CD4-positive, alpha-beta T cell (primary cell): ENCODE measurements at places on chromosomes 5 and 9.
A peak's percentile ranks its signal among the peaks of the same experiment; 100 is the strongest.

DNA sequence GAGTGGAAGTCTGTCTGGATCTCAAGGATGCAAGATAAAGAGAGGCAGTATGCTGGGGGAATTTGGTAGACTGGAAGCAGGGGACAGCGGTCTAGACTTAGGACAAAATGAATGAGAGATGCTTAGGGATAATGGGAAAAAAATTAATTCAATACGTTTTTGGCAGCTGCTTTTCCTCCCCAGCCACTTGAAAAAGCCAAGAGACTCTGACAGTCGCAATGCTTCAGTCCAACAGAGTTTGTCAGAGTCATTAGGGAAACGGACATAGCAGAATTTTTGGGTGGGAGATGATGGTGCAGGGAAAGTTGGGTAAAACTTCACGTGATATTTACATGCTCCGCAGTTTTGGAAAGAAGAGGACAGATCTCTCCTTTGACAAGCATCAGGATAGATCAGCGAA lies 129.7 kb downstream of the GOLPH3 start:
- DNase-seq: no peak

DNA sequence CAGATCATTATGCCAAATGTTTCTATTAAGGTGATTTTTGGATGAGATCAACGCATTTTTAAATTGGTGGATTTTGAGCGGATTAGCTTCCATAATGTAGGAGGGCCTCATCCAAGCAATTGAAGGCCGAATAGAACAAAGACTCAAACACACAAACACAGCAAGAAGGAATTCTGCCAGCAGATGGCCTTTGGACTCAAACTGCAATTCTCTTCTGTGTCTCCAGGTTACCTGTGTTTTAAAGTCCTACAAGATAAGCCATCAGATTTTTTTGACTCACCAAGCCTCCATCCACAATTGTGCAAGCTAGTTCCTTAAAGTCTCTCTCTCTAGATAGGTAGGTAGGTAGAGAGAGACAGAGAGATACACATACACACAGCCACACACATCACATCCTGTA lies 25.5 kb downstream of the CDH6 start:
- no peak for DNase-seq

DNA sequence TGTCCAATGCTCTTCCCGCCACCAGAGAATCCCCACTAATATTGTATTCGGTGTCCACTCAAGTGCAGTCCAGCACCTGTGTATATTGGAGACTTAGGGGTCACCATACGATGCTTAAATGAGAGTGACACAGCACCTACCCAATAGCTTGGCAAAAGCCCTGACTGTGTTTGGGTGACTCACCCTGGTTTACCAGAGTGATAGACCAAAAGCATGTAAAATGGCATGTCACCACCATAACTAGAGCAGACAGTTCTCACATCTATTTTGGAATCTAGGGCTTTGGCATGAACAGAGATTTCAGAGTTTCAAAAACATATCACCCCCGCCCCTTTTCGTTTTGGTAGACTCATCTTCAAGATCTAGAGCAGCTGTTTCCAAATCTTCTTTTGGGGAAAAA lies 217.3 kb upstream of the RASEF start:
- no peak for DNase-seq

DNA sequence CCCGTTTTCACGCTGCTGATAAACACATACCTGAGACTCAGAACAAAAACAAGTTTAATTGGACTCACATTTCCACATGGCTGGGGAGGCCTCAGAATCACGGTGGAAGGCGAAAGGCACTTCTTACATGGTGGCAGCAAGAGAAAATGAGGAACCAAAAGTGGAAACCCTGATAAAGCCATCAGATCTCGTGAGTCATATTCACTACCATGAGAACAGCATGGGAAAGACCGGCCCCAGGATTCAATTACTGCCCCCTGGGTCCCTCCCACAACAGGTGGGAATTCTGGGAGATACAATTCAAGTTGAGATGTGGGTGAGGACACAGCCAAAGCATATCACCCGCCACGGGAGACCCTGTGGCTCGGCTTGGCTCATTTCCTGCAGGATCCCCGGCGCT lies 20.2 kb downstream of the EXD3 start:
- DNase-seq: no peak

DNA sequence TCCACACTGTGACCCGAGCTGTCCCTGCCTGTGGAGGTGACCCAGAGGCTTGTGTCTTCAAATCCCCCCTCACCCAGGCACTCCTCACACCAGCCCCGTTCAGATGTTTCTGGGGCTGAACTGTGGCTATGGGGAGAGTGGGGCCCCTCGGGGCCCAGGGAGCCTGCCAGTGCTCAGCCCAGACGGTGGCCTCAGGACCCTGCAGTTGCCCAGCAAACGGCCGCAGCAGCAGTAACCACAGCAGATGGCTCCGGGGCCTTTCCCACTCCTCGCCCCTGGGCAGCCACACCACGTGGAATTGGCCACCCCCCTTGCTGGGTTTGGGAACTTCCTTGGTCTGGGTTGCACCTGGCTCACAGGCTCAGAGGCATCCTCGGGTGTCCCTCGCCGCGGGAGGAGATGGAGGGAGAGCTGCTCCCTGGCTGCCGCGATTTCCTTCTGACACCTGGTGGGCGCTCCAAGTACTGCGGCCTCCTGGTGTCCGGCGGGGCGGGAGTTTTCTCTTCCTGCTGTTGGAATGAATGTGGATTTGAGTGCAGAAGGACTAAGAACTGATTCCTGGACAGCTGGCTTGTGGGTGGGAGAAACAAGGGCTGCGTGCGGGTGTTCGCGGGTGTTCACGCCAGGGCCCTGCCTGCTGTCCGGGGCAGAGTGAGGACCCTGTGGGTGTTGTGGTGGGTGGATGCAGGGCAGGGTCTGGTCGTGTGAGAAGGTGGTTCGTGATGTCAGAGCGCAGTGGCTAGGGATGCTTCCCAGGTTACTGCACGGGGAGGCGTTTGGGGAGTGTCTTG lies 97.5 kb downstream of the COL5A1 start:
- DNase-seq: peak; percentile 18

DNA sequence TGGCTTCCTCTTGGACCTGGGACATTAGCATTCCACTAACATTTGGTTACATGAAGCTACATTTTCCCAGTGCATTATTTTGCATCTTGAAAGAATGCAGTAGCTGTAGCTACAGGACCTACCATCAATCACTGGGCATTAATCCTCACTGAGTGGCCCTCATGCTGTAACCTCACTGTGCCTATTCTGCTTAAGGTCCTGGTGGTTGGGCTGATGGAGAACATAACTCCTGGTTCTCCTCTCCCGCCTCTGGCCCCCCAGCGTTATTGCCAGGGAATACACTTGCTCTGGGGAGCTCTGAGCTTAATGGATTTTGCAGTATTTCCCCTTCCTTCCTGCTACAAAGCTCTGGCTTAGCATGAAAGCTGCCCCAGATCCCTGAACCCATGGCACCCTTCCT lies 111.5 kb upstream of the EQTN start:
- DNase-seq: no peak

GRCh38 chr5:78771260-78772205 lies 123.0 kb upstream of the LHFPL2 start:
- DNase-seq: no peak

DNA sequence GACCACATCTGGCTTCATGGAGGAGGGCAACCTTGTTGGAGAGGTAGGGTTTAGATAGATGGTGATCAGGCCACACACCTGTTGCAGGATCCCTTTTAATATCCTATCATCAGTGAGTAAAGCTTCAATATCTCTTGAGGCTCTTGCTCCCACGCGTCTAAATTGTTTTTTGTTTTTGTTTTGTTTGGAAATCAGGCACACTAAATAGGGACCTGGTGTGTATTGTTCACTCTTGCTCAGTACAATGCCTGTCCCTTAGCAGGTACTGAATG lies 2.6 kb upstream of the TMEM268 start:
- no peak for DNase-seq

DNA sequence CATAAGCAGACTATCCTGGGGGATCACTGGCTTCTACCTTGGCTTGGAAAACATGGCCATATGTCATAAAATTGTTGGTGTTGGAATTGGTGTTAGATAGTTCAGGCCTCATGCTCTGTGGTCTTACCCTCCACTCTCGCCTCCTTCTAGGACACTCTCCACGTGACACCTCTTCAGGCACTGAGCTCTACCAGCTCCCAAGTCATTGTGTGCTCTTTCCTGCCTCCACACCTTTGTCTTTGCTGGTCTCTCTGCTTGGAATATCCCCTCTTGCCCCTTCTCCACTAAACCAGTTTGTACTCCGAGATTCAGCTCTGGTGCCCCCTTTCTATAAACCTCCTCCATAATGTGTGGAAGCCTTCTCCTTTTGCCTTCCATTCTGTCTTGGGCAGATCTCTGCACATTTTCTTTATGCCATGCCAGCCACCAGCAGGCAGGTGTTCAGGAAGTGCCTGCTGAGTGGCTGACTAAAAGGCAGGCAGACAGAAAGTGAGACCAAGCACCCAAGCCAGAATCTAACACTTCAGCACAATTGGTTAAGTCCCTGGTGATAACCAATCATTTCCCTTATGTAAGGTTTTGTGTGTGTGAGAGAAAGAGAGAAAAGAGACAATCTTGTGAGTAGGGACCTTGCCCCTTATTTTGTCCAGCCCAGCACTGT lies 37.7 kb downstream of the SAR1B start:
- DNase-seq: no peak

DNA sequence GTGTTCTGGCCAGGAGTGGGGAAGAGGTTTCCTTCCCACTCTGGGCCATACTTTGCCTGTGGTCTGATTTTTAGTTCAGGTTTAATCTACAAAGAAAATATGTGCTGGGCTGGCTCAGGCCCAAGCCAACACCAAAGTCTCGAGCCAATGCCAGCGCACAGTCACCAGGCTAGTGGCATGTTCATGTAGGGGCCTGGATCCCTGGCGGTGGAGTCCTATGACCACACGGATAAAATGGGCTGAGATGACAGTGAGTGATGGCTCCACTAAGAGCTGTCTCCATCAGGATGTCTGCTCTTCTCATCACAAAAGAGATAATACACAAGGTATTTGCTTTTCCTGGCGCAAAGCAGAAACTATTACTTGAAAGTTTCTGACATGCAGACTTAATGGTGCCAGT lies 92.9 kb upstream of the PTPN3 start:
- DNase-seq: no peak

GRCh38 chr9:70131296-70131695 lies 87.6 kb downstream of the MAMDC2 start:
- DNase-seq: no peak

DNA sequence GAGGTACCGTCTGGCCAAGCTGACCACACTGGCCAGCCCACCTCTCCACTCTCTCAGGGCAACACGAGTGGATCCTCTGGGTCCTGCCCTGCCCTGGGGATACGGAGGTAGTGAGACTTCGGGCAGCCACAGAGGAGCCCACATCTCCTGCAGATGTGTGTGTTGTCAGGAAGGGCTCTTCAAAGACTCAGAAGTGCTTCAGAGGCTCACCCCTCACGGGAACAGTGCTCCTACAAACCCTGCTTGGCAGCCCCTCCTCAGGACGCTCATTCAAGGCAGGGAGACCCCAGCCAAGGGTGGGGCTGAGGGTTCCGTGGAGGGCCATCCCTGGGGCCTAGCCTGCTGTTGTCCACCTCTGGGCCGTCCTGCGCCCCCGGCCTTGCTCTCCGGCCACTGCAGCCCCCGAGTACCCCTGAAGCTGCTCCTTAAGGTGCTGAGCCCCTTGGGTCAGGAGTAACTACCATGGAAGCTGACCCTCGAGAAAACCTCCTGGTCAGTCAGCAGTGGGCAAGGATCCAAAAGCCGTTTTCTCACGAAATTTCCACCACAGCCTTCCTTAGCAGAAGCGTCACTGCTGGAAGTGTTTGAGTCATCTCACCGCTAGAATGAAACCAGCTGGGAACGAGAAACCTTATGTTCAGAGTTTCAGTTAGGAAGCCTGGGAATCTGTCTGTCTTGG lies 23.2 kb upstream of the LRRC14B start:
- no peak for DNase-seq

DNA sequence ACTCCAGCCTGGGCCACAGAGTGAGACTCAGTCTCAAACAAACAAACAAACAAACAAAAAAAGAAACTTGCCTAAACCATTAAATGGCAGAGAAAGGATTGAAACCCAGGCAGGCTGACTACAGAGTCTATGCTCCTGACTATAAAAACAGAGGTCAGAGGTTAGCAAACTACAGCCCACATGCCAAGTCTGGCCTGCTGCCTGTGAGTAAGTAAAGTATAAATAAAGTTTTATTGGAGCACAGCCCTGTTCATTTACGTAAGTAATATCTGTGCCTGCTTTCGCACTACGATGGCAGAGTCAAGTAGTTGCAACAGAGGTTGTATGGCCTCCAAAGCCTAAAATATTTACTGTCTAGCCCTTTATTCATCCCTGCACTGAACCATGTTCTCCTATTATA lies 11.6 kb downstream of the POLR1E start:
- no peak for DNase-seq

- no peak for DNase-seq
Observed at GRCh38 chr9:9950813-9951212, 662.0 kb downstream of the PTPRD start.

- no peak for DNase-seq
Observed at GRCh38 chr9:133943036-133943780, 48.9 kb downstream of the VAV2 start.
